Fibroblast of lung (primary cell): ENCODE measurements at places on chromosomes 5 and 9. TPM values are rescaled to one million over a fixed set of nuclear protein-coding genes. Genes with fewer than 3 reads are reported as not detected.

Gene TEX10
- polyA plus RNA-seq, result 23.6 and 31.3 TPM in 2 replicates

GRCh38 chr9:121472446-121472845, 27.2 kb downstream of the GGTA1 start:
- no peak for DNase-seq

Gene TAS2R1
- polyA plus RNA-seq, result 0.18 TPM in 1 of 2 replicates, not detected in the other

Gene CATSPER3
- polyA plus RNA-seq, result 0.12 and 0.32 TPM in 2 replicates

Gene SPATA31C1
- not detected in 2 replicates for polyA plus RNA-seq
